Cerebellar nuclear complex (tissue), 1 donor: ENCODE measurements at places on chromosomes 6 and 20.

DNA sequence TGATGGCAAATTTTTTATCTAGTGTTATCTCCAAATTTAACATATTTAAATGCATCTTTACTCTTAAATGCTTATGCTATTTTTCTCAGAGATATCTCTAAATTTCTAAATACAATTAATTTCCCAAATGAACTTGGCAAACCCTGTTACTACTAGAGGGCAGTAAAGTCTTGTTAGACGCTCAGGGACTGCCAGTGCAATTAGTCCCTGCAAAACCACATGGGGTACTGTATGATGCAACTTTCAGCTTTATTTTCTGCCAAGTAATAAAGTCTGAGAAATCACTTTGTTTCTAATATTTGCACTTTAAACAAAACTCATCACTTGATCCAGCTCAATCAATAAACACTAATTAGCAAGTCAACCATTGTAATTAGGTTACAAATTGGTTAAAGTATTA, 76.0 kb upstream of the ADGRB3 start:
- peak; percentile 17 for DNase-seq

- no peak for DNase-seq
Observed at GRCh38 chr6:23350752-23351453, 775.1 kb upstream of the NRSN1 start.

DNA sequence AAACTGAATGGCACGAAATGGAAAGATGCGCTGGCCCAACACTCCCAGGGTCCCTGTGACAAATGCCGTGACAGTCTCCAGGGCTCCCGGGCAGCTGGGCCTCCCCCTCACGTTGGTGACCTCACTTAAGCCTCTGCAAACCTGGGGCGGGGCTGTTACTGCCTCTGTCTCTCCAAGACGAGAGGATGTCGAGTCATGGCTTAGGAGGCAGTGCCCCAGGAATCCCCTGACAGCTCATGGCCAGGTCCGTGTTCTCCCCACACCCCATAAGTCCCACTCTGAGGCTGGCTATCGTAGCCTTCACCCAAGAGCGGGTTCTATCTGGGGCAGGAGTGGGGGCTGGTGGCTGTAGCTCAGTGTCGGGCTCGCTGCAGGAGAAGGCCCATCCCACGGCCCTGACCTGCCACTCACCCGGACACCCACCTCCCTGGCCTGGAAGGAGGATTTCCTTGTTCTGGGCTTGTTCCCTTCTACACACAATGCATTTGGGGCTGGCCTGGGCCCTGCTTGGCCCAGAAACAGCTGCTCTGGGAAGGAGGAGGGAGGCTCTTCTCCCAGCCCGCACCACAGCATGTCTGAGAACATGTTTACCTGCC, 5.6 kb upstream of the RPS21 start:
- no peak for DNase-seq

GRCh38 chr6:53458105-53458866, 86.6 kb downstream of the GCLC start:
- no peak for DNase-seq

GRCh38 chr6:113597231-113597583, 259.9 kb upstream of the MARCKS start:
- no peak for DNase-seq

GRCh38 chr6:21441386-21441785, 152.2 kb upstream of the SOX4 start:
- no peak for DNase-seq

- no peak for DNase-seq
Observed at GRCh38 chr6:53837865-53838769, 43.3 kb downstream of the LRRC1 start.

DNA sequence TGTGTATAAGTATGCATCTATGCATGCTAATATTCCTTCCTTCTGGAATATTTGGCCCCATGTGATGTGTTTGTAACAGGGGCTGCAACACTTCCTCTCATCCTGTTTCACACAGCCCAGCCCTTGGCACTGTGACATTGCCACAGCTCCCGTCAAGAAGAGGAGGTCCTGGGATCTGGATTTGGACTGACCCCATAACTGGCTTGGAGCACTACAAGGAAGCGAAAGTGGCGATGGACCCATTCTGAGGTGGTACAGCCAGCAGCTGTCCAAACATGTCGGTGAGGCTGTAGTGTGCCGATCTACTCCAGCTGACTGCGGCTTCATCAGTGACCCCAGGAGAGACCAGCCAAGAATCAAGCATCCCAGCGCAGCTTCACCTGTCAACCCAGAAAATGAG, 18.2 kb downstream of the SYNDIG1 start:
- DNase-seq = no peak

DNA sequence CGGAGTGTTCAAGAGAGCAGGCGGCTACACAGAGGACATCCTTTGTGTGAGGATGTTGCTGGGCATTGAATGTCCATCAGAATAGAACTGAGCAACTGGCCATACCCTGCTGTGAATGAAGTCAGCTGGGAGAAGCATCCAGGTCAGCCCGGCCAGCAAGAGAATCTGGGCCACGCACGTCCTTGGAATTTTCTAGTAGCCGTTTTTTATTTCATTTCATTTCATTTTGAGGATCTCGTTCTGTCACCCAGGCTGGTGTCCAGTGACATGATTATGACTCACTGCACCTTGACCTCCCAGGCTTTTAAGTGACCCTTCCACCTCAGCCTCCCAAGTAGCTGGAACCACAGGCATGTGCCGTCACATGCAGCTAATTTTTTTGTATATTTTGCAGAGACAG, 97.9 kb downstream of the SSR1 start:
- DNase-seq = no peak

DNA sequence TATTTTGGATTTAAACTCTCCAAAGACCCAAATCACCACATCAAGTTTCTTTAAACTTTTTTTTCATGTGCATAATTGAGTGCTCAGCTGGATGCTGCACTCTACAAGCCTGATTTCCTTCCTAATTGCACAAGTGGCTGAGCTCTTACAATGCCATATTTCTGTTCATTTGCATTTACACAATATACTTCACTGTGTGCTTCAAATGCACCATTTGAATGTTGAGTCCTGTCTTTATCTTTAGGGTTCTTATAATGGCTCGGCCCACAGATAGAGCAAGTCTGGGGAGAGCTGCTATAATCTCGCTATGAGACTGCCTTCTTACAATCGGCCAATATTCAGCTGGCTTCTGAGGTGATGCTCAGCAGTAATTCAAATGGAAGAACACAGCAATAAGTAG, 200.6 kb upstream of the MAP3K7 start:
- DNase-seq = no peak
